SJCRH30 (cell line): ENCODE measurements at places on chromosomes 5 and 9. TPM values are rescaled to one million over a fixed set of nuclear protein-coding genes. Genes with fewer than 3 reads are reported as not detected.
A peak's percentile ranks its signal among the peaks of the same experiment; 100 is the strongest.

Gene TMC1
- not detected in 2 replicates for total RNA-seq

Gene BARHL1
- total RNA-seq, result not detected in 2 replicates

Gene FRMD3
- 17.4 and 17.6 TPM in 2 replicates for total RNA-seq

- no peak for DNase-seq
Measured at GRCh38 chr9:114880291-114880745, 50.1 kb downstream of the TNFSF8 start.

GRCh38 chr5:92730486-92730885, 850.5 kb downstream of the NR2F1-AS1 start:
- DNase-seq, result no peak

DNA sequence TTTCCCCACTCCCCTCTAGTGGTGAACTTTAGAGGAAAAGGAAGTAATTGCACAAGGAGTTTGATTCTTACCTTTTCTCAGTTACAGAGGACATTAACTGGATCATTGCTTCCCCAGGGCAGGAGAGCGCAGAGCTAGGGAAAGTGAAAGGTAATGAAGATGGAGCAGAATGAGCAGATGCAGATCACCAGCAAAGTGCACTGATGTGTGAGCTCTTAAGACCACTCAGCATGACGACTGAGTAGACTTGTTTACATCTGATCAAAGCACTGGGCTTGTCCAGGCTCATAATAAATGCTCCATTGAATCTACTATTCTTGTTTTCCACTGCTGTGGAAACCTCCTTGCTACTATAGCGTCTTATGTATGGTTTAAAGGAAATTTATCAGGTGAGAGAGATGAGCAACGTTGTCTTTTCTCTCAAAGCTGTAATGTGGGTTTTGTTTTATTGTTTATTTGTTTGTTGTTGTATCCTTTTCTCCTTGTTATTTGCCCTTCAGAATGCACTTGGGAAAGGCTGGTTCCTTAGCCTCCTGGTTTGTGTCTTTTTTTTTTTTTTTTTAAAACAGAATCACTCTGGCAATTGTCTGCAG, 25.3 kb downstream of the SLC22A5 start:
- no peak for DNase-seq

Gene GKAP1
- total RNA-seq, result 10.8 and 13.4 TPM in 2 replicates

DNA sequence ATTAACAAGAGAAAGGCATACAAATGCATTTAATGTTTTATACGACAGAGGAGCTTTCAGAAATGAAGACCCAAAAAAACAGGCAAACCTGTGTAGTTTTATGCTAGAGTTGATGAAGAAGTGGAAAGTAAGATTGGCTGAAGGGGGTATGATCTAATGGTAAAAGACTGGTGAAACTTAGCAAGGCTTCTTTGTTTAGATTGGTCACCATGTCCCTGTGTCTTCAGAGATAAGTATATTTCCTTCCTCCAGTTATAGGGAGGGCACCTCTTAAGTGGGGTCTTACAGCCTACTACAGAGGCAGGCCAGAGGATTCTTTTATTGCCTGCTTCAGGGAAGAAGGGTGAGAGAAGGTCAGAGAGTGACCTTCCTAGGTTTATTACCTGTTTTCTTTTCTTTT, 56.4 kb downstream of the PRKACG start:
- DNase-seq, result no peak

Gene SPATA31E1
- total RNA-seq, result not detected in 2 replicates

GRCh38 chr9:130732793-130733221, 39.2 kb downstream of the EXOSC2 start:
- no peak for DNase-seq

Gene TRPM3
- 0.18 and 0.30 TPM in 2 replicates for total RNA-seq

- DNase-seq, result no peak
Measured at GRCh38 chr5:97501286-97501964, 318.4 kb upstream of the RIOK2 start.

Gene UGCG
- total RNA-seq, result 124 and 139 TPM in 2 replicates

DNA sequence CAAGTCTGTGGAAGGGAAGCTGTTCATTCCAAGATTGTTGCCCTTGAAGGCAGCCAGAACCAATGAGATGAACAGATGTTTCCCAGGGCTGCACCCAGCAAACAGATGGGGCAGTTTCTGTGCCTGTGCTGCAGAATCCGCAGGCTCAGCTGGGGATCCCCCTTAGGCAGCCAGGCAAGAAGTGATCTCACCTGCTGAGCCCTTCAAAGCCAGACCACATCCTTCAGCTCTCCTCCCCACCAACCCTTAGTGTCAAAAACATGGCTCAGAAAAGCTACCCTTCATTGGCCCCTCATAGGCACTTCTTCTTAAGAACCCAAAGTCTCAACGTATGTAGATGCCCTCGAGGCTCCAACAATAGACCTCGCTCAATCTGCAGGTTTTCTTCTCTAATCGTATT, 626.7 kb downstream of the CCDC171 start:
- DNase-seq, result no peak

DNA sequence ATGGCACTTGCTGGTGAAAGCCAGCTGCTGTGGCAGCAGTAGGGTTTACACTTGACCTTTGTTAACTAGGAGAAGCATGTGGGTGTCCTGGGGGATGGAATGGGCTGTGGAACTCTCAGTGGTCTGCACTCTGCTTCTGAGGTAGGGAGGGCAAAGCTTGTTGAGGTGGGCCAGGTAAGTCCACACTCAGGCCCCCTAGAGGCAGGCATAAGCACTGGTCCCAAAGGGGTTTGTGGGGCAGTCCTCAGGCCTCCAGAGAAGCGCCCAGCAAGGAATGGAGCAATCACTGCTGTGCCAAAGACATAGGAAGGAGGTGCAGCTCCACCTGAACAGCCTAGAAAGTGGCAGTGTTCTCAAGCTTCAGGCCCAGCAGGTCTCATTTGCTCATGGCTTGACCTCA, 34.7 kb downstream of the INSL4 start:
- DNase-seq, result no peak

- no peak for DNase-seq
Measured at GRCh38 chr5:16392718-16393117, 72.9 kb downstream of the ZNF622 start.

Gene IFNA2
- total RNA-seq, result not detected in 2 replicates

DNA sequence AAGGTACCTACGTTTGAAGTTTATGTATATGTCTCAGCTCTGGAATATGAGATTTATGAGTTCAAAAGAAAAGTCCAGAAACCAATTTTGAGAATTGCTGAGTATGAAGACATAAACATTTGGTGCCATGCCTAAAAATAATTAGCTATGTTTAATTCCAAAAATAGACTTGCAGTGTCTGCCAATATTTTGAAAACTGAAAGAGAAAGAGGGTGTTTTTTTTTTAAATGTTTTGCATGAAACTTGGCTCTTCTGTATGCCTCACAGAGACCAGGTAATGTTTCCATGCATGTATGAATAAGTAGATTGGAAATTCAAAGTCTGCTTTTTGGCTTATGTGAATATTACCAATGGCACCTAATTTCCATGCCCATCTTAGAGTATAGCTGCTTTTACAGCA, 634.4 kb upstream of the C9orf72 start:
- DNase-seq, result no peak

Gene ADAMTS13
- total RNA-seq, result 0.42 and 0.43 TPM in 2 replicates

Gene NXNL2
- 0.18 TPM in 1 of 2 replicates, not detected in the other for total RNA-seq

Gene CSNK1A1
- total RNA-seq, result 204 and 205 TPM in 2 replicates

Gene PCDHB1
- total RNA-seq, result not detected in 2 replicates

Gene CCDC69
- total RNA-seq, result 0.08 and 0.10 TPM in 2 replicates

DNA sequence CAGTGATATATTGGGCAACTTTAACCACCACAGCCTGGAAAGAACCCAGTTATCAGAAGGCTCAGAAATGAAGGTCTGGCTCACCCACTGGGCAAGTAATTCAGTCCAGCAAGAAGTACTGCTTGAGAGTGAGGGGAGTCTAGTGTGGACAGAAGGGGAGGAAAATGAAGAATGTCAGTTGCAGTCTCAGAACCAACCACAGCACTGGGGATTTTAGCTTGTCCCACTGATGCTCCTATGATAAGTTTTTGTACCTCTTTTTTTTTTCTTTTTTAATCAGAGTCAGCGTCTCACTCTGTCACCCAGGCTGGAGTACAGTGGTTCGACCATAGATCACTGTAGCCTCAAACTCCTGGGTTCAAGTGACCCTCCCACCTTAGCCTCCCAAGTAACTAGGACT, 9.4 kb upstream of the CD72 start:
- no peak for DNase-seq

GRCh38 chr5:23717486-23717885, 210.1 kb downstream of the PRDM9 start:
- DNase-seq, result no peak

GRCh38 chr9:123537809-123538208, 181.8 kb downstream of the CRB2 start:
- no peak for DNase-seq

DNA sequence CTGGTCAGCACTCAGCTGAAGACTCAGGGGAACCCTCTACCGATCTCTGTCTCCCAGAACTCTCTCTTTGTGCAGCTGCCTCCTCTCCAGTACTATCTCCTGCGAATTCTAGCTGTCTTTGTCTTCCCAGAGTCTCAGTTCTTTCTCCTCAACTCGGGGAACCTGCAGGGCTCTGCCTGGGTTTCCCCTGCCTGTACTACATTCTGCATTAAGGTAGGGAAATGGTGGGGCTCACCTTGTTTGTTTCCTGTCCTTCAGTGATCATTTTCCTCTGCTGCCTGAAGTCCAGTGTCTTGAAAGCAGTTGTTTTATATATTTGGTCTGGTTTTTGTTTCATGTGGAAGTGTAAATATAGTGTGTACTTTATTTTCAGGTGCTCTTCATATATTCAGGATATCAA, 43.1 kb upstream of the IGFBPL1 start:
- no peak for DNase-seq

DNA sequence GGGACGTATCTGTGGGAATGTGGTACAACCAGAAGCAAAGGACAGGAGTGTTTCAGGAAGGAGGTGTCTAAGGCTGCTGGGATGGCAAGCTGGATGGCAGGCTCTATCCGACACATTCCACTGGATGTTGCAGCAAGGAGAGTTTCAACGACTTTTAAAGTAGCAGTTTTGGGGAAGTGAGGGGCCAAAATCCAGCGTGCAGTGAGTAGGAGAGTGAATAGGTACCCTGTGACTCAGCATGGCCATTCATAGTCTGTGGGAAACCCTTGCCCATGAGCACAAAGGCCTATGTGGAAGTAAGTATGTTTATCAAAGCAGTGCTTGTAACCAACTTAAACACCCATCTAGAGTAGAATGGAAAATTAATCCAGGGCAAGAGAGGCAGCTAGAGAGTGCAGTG, 664.7 kb downstream of the ACTL7B start:
- no peak for DNase-seq

Gene PHF24
- total RNA-seq, result not detected in 2 replicates

DNA sequence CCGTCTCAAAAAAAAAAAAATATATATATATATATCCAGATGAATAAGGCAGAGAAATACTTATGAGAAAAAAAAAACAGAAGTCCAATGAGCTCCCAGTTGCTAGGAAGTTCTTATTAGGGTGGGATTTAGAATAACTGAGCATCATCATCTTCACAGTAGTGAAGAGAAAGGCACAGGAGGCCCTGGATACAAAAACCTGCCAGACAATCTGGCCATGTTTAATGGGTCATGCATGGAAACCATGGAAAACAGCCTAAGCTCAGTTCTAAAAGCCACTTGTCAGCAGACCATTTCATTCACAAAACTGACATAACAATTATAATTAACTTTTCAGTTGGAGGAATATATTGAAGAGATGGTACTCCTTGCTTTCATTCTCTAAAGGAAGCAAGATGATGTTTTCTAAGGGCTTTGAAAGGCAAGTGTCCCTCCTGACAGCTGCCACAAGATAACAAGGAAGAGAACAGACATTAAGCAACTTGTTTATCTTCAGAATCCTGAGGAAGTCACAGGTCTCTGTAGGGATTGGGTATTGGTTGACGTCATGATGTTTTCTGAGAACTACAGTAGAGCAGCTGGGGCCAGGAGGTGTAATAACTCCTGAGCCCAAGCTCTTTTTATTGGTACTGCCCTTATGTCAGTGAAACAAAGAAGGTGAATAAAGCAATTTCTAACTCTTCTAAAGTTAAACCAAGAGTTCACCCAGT, 463.1 kb downstream of the DMAC1 start:
- peak; percentile 17 for DNase-seq

GRCh38 chr5:108101130-108101529, 280.8 kb downstream of the FBXL17 start:
- DNase-seq, result no peak

Gene WNK2
- total RNA-seq, result not detected in 2 replicates

- DNase-seq, result peak; percentile 27
Measured at GRCh38 chr5:15794052-15794985, 294.3 kb downstream of the FBXL7 start.

Gene LRRC26
- total RNA-seq, result 0.24 and 0.53 TPM in 2 replicates

- no peak for DNase-seq
Measured at GRCh38 chr9:114226246-114227055, 71.1 kb downstream of the COL27A1 start.

DNA sequence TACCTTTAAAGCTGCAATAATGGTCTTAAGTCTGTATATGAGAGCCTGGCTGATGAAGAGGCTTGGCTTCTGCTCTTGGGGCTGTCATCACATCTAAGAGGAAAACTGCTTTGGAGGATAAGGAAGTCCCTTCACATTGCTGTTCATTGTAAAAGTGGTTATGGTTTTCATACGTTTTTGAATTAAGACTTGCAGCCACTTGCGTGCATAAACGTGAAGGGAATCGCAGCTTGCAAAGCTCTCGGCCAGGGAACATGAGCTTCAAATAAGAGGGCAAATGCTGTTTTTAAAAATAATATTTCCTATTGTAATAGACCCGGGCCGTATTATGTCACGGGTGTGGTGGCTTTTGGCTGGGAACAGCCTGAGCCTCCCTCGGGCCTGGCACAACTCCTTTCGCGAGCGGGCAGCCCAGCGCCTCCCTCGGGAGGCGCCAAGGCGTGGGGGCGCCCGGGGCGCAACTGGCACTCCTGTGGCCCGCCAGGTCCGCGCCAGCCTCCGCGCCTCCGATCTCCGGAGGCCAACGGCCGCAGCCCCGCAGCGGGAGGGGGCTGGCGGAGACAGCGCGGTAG, 538 bp upstream of the ARHGEF28 start:
- no peak for DNase-seq

Gene ST6GALNAC4
- 19.6 and 24.3 TPM in 2 replicates for total RNA-seq

GRCh38 chr9:77912895-77913693, 118.5 kb downstream of the GNAQ start:
- no peak for DNase-seq

DNA sequence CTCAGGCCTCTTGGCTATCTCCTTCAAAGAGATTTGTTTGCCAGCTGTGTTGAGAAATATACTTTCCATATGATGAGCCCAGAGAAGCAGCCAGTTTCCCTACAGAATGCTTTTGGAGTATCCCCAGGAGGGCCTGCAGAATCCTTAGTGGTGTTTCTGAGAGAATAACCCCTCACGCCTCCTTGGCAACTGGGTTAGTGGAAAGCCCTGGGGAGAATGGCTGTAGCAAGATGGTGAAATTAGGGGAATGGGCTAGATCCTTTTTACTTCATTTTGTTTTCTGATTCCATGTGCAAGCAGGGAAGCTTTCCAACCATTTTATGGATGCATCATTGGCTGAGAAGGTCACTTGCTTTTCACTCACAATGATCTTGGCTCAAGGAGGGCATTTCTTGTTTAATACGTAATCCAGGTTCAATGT, 364.6 kb downstream of the DMRT2 start:
- no peak for DNase-seq

Gene JADE2
- total RNA-seq, result 0.71 and 1.6 TPM in 2 replicates

Gene CENPH
- 86.3 and 103 TPM in 2 replicates for total RNA-seq

- no peak for DNase-seq
Measured at GRCh38 chr5:157269761-157270272, 3.9 kb downstream of the CYFIP2 start.

GRCh38 chr9:110255463-110256379, 586 bp downstream of the TXN start:
- peak; percentile 64 for DNase-seq
